ENCODE measurements at places on chromosomes 3 and 15. TPM values are rescaled to one million over a fixed set of nuclear protein-coding genes. Genes with fewer than 3 reads are reported as not detected.

Gene SEMA3G
- total RNA-seq: 0.05 TPM

Gene C3orf20
- total RNA-seq: not detected

DNA sequence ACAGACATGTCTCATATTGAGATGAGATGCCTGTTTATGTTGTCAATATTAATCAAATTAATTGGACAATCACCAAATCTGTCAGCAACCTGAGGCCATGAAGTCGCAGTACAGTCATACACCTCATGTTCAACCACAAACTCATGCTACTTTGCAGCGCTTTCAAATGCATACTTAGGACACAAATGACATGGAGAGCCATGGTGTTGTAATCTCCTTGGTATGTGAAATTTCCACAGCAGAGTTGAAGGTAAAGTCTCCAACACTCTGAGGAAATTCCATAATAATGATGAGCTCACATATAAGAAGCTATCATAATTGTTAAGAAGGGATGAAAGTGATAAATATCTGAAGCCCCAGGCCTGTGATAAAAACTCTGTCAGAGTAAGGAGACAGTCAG lies 873.9 kb downstream of the MCTP2 start:
- DNase-seq: peak; percentile 3

- DNase-seq: no peak
These were observed 23.8 kb downstream of the RAB11A start for GRCh38 chr15:65893060-65893459.

DNA sequence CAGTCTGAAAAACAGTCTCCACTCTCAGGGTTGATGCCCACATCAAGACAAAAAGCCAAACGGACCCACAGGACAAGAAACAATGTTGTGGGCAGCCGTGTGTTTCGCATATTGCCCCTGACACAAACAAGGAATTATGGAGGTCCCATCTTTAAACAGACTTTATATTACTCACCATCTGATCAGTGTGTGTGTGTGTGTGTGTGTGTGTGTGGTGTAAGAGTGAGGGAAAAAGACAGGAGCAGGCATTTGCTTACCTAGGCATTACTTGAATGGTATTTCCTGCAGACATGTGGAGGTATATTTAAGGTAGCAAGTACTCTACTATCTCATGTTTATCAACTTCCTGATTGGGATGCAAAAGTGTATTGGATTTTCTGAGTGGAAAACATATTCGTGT lies 136.3 kb downstream of the TMCO5A start:
- no peak for DNase-seq

Gene TEX9
- total RNA-seq: 7.5 TPM

- DNase-seq: peak; percentile 71
These were observed 184.2 kb upstream of the STAC start for GRCh38 chr3:36196058-36196457.

DNA sequence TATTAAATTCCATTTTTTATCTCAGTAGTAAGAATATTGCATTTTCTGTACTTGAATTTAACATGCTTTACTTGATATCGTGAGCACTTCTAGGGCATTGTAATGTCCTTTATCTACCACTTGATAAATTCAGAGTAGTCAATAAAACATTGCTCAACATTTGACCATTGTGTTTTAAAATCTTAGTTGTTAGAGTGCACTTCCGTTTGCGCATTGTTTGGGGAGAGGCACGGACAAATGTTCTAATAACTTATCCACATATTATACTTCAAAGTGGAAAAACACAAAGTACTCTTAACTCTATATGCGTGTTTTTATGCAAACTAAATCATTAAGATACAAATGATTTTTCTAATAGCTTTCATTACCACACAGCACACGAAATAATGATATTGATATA lies 419 bp downstream of the FAM227B start:
- DNase-seq: peak; percentile 69

GRCh38 chr3:44874308-44874707 lies at the start of gene TGM4:
Gene TGM4, plus strand, starts transcription at chr3:44874608. Its CDS starts 71 bp downstream, at chr3:44874679.
- no peak for DNase-seq

DNA sequence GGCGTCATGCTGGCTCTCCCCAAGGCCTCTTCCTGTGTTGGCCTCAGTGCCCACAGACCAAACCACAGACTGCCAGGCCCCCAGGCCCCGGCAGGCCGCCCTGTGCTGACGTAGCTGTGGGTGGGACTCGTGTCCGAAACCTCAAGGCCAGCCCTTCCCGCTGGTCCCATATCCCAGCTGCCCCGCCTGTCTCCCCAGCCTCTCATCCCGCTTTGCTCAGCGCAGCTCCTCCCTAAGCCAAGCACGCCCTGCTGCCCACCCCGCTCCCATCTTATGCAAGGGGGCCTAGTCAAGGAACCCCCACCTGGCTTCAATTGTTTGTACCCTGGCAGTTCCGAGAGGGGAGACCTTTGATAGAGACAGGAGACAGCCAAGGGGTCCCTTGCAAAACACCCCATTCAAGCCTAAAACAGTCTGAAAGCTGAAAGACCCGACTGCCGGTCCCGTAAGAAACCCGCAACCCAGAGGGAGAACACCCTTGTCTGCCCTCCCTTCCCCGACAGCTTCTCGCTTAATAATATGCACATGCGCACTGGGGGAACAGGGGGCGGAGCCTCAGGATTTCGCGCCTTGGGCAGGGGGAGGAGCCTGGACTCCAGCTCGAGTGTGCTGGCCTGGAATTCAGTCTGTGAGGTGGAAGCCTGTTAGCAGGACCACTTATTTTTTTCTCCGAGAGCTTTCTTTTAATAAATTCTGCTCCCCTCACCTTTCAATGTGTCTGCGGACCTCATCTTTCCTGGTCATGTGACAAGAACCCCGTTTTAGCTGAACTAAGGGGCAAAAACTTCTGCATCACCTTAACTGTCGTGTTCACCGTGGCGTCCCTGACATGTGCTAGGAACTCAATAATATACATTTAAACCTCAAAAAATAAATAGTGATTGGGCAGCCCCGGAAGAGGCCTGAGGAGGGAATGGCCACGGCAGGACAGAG lies 17.2 kb downstream of the TNFAIP8L3 start:
- peak; percentile 29 for DNase-seq

Gene ITIH1
- not detected for total RNA-seq

Gene SUCNR1
- total RNA-seq: 2.1 TPM

DNA sequence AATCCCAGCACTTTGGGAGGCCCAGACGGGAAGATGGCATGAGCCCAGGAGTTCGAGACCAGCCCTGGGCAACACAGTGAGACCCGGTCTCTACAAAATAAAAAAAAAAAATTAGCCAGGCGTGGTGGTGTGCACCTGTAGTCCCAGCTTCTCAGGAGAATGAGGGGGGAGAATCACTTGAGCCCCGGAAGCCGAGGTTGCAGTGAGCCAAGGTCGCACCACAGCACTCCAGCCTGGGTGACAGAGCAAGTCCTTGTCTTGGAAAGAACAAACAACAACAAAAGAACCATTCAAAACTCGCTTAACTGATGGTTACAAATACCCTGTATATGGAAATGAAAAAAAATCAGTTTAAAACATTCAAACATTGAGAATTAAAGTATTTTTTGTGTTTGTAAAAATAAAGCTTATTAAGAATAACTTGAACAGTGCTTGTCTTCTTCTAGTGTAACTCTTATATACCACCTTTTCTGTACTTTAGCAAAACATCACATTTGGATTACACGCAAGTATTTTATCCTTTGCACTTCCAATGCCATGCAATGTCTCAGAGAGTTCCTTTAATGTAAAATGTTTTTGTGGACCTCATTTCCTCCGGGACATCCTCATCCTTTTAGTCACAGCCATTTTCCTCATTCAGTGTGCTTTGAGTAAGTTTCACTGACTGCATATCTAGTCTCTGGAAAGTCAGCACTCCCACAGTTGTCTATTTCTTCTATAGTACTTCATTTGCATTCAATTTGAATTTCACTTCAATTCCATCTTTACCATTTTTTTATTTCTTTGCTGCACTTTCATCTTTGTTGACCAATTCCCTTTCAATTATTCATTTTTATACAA lies 113.0 kb upstream of the GOLGA8J start:
- DNase-seq: no peak

DNA sequence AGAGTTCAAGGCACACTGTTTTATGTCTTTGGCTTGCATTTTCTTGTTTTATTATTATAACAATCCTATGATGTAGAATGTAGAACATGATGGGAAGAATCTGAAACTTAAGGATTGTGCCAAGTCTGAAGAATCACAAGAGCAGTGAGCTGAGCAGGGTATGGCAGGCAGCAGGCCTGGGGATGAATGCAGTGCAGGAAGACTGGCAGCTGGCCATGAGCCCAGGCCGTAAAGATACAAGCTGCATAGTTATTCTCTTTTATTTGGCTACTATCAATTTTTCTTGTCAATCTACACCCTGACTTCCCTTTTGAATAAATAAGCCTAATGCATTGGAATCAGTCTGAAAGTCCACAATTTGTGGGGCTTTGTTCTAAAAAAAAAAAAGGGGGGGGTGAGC lies 89.6 kb upstream of the ARPP21 start:
- DNase-seq: no peak

GRCh38 chr3:170203457-170203856 lies 18.8 kb upstream of the PRKCI start:
- no peak for DNase-seq

Gene NRG4
- total RNA-seq: 0.15 TPM

Gene ARPP19
- 183 TPM for total RNA-seq

- no peak for DNase-seq
These were observed 103.6 kb downstream of the FNDC3B start for GRCh38 chr3:172142864-172143451.

DNA sequence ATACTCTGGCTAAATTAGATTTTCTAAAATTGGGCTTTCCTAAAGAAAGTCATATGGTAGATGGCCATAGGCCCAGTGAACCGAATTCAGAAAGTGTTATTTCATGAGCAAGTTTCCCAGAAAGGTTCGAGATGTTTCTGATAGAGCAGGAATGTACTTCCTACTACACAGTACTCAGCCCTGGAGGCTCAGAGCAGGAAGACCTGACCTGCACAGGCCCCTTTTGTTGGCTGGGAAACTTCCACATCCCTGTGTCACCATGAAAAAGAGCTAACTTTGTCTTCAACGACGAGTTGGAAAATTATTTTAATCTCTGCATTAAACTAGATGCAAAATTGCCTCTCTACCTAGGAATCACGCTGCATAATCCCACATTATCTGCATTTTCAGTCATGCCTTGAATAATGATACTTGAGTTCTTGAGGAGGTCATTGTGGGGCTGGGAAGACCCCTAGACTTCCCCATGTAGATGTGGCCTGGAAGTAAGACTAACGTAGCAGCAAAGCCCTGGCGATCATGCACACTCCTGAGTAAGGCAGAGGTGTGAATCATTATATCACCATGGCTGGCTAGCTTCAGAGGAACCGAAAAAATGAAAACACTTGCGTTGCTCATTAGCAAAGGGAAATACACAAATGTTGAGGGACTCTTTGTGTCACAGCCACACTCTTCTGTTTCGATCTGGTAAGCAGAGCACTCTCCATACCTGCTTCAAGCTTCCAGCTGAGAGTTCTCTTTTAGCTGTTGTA lies 47.1 kb downstream of the CMTM7 start:
- peak; percentile 33 for DNase-seq

- no peak for DNase-seq
These were observed 1034.6 kb downstream of the NSUN3 start for GRCh38 chr3:95097493-95097892.

GRCh38 chr3:165502707-165503106 lies 306.5 kb upstream of the SLITRK3 start:
- DNase-seq: no peak

Gene GPR62
- not detected for total RNA-seq

DNA sequence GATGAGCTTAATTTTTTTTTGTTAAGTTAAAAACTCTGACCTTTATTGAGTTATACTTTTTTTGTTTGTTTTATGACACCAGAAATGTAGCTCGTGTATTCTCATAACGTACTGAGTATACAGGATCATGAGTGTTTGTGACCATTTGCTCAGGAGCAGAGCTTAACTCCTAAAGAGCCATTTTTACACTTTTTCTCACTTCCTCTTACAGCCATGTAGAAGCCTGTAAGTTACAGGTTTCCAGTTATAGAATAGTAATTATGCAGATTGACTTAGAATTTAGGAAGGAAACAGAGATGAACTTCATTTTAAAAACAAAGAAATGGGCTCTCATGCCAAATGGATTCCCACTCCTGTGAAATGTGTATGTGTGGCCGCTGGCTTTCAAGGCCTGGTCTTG lies 151.7 kb downstream of the MCTP2 start:
- no peak for DNase-seq

DNA sequence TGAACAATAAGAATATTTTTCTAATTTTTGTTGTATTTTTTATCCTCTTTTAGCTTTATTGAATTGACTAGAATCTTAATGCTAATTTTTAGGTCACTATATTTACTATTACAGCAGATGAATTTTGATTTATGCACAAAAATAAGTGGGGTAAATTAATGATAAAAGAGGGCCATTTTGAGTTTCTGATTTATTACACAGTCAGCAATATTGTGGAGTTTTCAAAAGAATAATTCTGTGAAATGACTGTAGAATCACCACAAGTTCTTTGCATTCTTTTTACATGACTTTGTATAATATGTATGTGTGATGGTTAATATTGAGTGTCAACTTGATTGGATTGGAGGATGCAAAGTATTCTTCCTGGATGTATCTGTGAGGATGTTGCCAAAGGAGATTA lies 812.4 kb upstream of the DPPA4 start:
- DNase-seq: no peak

Gene SELENOK
- total RNA-seq: 17.4 TPM

DNA sequence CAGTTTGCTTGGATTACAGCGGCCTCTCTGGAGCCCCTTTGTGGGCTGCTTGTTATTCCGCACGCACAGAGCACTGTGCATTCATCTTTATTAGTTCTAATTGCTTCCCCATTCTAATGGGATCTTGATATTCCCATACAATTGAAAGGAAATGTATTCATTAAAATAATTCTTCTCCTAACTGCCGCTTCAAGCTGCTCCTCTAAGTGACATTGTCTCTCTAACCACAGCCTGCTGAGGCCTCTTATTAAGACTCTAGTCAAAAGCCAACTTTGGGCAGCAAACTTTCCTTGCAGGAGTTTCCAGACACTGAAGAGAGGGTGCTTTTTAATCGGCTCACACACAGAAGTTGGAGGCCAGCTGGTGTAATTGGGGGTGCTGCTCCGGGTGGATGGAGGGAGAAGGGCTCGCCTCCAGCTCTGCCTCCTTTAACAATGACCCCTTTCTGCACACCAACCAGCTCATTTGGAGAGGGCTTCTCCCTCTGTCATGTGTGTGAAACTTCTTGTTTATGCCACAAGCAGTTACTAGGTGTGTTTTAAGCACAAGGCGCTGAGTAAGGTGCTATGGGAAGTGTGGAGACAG lies 5.6 kb upstream of the MAGEF1 start:
- DNase-seq: no peak

DNA sequence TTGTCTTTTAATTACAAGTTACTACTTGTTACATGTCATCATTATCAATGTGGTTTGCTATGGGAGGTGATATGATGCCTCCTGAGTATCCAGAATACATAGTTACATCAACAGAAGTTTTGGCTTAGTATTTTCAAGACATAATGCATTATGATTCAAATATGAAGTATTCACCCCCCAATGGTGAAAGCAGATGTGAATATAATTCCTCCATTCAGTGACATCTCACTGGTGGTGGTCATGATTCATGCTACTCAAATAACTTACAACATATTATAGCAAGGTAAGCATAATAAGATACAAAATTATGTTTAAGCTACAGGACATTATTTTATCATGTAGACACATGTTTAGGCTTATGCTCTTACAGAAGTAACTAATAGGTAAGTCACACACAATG lies 34.9 kb upstream of the TTBK2 start:
- no peak for DNase-seq
